GM13976 (cell line): ENCODE measurements at places on chromosomes 13 and 19.
A peak's percentile ranks its signal among the peaks of the same experiment; 100 is the strongest.

DNA sequence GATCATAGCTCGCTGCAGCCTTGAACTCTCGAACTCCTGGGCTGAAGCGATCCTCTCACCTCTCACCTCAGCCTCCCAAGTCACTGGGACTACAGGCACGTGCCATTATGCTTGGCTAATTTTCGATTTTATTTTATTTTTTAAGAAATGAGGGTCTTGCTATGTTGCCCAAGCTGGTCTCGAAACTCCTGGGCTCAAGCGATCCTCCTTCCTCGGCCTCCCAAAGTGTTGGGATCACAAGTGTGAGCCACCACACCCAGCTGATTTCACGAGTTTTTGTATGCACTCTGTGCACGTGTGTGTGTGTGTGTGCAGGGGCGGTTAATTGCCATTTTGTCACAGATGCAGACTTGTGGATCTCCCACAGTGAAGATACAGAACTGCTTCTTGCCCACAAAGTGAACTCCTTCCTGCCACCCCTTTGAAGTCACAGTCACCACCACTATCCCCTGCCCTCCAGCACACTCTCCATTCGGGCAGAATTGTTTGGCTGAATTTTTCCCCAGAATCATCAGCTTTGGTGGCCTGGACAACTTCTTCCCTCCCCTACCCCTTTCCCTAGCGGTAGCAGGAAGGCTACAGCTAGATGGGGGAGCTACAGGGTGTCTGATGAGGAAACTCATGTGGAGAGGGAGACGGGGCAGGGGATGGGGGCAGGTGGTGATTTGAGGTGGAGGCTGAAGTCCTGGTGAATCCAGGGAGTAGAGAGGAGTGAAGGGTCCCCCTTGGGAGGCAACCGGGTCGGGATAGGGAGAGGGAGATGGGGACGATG lies 59.6 kb downstream of the CELF5 start:
- DNase-seq: no peak

DNA sequence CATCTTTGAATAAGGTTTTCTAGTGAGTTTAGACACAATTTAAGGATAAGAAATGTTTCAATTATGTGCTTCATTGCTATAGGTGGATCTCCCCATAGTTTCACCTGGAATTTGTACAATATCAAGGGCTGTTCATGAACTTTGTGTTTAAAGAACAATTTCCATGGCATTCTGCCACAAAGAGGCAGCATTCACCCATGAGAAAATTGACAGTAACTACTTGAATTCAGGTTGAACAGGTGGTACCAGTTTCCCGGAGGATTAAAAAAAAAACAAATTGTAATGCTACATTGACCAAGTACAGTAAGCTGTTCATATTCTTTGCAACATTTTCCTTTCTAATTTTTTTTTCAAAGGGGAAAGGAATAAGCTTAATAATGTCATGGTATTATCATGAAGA lies 9.1 kb downstream of the SLITRK5 start:
- DNase-seq: no peak

GRCh38 chr19:54515156-54515555 lies 12.5 kb downstream of the LAIR2 start:
- DNase-seq: no peak

DNA sequence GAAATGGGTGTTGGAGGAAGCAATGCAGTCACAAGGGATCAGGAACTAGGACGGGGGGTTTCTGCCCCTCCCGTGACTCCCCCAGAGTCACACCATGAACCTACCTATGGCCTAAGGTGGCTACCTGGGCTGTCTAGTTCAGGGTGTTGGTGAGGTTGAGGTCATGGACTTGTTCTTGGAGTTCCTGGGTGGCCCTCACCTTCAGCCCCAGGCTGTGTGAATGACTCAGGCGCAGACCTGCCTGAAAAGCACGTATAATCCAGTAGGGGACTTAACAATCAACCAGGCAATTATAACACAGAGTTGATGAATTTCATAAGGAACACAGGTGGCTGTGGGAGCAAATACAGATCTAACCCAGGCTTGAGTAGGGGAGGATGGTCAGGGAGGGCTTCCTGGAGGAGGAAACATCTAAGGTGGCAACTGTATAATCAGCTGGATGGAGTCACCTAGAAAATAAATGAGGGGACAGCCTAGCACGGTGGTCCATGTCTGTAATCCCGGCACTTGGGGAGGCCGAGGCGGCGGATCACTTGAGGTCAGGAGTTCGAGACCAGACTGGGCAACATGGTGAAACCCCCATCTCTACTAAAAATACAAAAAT lies 25.6 kb upstream of the ADGRE1 start:
- DNase-seq: no peak

GRCh38 chr13:109724603-109725002 lies 61.8 kb downstream of the IRS2 start:
- no peak for DNase-seq

- DNase-seq: no peak
Observed at GRCh38 chr13:59425211-59425741, 738.5 kb downstream of the DIAPH3 start.

- DNase-seq: no peak
Observed at GRCh38 chr19:45812297-45812696, 2.8 kb downstream of the RSPH6A start.

- DNase-seq: no peak
Observed at GRCh38 chr19:12723381-12723640, 421 bp downstream of the TNPO2 start.

- DNase-seq: no peak
Observed at GRCh38 chr13:27321468-27322431, 51.1 kb downstream of the RASL11A start.

GRCh38 chr19:47490847-47491246 lies 6.8 kb upstream of the KPTN start:
- no peak for DNase-seq

DNA sequence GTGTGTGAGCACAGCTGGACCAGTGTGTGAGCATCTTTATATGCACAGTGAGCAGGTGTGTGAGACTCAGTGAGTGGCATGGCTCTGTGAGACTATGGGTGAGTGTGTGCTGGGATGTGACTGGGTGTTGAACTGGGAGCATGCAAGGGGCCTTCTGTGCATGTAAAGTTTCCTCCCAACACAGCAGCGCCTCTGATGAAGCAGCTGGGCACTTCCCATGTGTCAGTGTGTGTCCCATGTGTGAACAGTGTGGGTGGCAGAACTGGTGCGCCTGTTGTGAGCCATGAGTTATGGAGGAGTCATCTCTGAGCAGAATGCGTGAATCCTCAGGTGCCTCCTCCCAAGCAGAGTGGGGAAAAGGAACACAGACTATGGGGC lies 24.1 kb downstream of the LGALS16 start:
- peak; percentile 17 for DNase-seq

DNA sequence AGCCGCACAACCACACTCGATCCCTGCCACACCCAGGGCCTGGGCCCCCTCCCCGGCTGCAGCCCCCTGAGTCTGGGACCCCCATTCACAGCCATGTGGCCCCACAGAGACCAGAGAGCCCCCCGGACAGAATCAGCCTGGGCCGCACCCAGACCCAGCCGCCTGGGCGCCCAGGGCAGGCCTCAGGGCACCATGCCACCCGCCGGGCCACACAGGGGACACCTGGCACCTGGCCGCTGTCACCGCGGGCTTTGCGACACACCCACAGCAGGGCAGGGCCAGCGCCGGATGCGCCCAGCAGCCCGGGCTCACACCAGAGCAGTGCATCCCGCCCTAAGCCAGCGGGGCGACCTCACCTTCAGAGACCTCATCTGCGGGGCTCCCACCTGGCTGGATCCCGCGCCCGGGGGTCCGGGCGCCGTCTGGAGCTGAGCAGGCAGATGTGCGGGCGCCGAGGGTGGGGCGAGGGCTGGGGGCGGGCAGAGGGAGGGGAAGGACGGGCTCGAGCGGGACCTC lies 443 bp downstream of the TBXA2R start:
- DNase-seq: no peak

GRCh38 chr19:11538232-11539036 lies at the start of gene CNN1:
Gene CNN1 (plus strand): TSS chr19:11538851. CDS start chr19:11538928, 77 bp downstream.
- DNase-seq: peak; percentile 38

DNA sequence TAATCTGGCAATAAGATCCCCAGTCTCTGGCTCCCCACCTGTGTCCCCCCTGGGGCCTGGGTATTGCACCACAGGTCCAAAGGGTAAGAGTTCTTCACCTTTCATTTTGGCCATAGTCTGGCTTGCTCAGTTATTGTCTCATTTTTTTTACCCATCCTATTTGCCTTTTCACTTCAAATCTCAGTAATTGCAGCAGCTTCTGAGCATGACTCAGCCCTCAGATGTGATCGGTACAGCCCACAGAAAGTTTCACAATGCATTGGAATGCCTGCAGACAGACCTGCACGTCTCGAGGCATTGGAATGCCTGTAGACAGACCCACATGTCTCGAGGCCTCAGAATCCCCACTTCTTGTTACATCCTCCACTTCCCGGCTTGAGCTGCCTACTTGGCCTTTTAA lies 173.6 kb downstream of the NUFIP1 start:
- DNase-seq: peak; percentile 27

DNA sequence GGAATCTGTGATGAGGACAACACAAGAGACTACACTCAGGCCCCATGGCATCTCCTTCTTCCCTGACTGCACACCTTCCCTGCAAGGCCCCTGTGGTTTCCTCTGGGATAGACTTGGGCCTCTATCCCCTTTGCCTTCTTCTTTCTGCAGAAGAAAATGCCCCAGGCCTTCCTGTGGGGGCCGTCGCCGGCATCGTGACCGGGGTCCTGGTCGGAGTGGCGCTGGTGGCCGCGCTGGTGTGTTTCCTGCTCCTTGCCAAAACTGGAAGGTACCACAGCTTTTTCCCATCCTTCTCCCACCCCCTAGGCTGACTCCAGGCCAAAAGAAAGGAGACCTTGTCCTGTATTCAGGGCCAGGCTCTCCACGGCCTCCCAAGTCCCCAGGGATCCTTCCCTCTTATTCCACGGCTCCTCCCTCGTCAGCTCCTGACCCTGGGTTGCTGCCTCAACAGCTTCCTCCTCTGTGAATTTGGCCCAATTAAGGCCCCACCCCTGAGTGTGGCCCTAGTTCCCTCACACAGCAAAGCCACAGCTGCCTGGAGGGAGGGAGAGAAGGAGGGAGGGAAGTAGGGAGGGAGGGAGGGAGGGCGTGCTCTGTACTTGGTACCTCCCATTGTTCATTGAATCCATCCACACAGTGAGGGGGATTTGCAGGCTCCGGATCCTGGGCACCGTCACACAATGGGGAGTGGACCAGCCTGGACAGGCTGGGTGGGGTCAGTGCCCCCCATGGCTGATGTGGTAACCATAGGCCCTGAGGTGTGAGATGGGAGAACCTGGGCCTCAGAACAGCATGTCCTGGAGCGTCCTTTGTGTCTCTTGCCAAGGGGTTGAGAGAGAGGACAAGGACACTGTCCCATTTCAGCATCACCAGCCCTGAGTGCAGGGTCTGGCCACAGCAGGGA lies 12.5 kb downstream of the CEACAM3 start:
- DNase-seq: no peak
